HT1080 (cell line): ENCODE measurements at places on chromosomes 5 and 9.

- peak; percentile 69 for DNase-seq
Measured at GRCh38 chr5:97629276-97629675, 446.2 kb upstream of the RIOK2 start.

GRCh38 chr5:88502179-88503040, 233.8 kb upstream of the TMEM161B start:
- DNase-seq, result peak; percentile 33

DNA sequence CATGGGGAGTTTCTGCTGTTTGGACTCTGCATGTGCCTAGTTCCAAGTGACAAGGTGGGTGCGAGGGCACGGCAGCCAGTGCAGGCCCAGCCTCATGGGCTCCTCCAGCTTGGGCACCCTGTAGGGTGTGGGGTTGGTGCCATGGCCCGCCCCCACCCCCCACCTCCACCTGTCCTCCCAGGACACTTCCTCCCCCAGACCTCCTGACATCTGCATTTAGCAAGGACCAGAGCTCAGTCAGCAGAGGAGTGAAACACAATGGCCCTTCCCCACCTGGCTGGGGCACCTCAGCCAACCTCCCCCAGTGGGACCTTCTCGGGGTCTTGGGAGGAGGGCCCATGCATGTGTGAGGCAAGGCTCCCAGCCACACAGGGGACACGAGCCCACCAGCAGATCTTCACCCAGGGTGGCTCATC, 1.9 kb upstream of the NKD2 start:
- DNase-seq, result no peak

DNA sequence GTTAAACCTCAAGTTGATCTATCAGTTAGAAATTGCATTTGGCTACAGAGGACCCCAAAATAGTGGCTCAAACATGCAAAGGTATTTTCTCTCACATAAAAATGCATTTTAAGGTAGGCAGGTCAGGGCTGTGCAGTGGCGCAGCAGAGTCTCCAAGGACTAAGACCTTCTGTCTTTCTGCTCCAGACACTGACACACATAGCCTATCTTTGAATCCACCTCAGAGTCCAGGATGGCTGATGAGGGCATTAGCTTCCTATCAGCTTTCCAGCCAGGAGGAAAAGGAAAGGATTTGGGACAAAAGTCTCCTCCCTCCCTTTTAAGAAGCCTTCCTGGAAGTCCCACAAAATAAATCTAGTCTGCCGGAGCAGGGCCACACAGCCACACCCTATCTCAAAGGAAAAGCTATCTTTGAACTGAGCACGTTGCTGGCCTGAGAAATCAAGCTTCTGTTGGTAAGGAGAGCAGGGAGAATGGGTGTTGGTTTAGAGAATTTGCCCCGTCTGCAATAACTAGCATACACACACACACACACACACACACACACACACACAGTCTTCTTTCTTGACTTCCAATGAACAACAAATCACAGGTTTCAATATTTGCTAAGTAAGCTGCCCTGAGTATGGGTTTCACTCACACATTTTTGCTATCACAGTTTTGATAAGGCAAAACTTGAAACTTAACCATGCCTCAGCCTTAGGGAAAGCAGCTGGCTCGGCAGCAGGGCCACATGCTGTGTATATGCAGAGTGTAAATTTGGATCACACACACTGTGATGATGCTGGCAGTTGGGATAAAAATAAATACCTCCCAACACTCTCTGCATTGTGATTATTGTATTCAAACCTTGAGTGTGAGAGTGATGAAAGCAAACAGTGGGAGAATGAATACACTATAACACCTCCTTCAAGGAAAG, 116.6 kb upstream of the MAP3K1 start:
- DNase-seq, result no peak

DNA sequence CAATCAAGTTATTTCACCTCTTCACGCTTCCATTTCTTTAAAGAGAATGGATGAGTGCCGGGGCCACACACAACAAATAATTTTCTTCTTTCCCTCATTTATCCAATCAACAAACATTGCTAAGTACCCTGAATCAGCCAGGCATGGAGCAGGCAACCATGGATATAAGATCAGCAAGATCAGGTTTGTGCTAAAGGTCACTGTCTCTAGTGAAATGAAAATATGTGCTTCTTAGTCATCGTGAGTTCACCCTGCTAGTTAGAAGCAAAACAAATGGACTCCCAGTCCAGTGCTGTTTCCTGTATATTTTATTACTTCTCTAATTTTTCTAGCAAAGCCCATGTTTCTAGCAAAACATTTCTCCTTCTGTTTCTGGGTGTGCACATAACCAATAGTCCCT, 629.2 kb downstream of the BNC2 start:
- DNase-seq, result peak; percentile 59

DNA sequence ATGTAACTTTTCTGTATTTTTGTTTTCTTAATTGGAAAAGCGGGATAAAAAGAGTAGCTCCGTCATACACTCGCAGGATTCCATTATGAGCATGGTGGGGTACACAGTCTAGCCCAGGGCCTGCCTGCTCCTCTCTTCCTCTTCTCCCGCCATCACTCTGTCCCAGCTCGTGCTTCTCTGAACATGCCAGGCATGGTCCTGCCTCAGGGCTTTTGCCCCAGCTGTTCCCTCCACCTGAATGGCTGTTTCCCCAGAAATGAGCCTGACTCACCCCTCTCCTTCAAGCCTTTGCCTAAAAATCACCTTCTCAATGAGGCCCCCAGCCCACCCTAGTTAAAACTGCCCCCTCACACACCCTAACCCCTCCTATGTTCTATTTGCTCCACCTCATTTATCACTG, 4.5 kb downstream of the CORO2A start:
- DNase-seq, result no peak

- no peak for DNase-seq
Measured at GRCh38 chr9:111400564-111400898, 70.5 kb upstream of the OR2K2 start.

DNA sequence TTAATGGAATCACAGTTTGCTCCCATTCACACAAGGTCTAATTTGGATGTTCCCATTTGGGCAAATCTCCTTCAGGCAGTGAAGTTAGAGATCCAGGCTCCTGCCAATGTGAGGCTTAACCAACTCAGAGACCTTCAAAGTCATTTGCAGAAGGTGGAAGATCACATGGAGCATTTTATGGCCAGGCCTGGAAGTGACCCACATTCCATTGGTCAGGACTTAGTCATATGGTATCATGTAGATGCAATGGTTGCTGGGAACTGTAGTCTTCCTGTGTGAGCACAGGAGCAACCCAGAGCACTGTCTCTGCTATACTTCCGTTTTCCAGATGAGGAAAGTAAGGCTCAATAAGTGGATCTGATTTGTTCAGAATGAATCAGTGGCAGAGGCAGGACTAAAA, 292.7 kb upstream of the SMARCA2 start:
- peak; percentile 51 for DNase-seq

- peak; percentile 72 for DNase-seq
Measured at GRCh38 chr9:116632990-116633838, 53.9 kb upstream of the TRIM32 start.
